ENCODE measurements at places on chromosomes 1 and 21. TPM values are rescaled to one million over a fixed set of nuclear protein-coding genes. Genes with fewer than 3 reads are reported as not detected.

DNA sequence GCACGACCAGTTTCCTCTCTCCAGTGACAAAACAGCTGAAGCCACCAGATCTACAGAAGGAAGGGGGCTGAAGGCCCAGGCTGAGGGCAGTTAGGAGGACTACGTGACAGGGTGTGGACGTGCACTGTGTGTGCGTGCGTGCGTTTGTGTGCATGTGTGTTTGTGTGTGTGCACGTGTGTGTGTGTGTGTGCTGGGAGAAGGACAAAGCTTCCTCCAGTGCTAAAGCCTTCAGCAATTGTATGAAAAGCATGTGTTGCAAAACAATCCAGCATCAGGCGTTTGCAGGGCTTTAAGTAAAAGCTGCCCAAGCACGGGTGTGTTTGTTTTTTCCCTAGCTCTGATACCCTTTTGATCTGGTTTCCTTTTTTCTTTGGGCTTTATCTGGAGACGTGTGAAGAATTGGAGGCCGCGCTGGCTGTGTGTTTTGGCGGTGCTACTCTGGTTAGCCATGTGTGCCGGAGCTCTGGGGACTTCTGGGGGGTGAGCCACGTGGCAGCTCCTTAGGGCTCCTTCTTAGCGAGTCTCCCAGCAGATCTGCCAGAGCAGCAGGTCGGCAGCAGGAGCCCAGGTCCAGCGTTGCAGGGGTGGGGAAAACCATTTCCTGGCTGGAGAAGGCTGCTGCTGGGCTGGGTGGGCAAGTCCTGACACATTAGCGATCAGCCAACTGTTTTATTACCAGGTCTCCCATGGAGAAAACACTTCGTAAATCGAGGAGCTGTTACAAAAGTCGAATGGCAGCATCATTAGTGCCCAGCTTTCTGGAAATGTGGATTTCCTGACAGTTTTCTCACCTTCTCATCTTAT is 73.4 kb downstream of the UCK2 start:
- no peak overlapping the region for H3K4me3 ChIP-seq
- DNase-seq, result no peak
- H3K27me3 ChIP-seq, result no peaks in the 10 kb centered on the region
- no peaks in the 10 kb centered on the region for H3K36me3 ChIP-seq
- no peaks in the 10 kb centered on the region for H3K4me1 ChIP-seq

- no peak overlapping the region for H3K4me3 ChIP-seq
- peaks cover 2% of the 10 kb centered on the region for H3K4me1 ChIP-seq
- no peaks in the 10 kb centered on the region for H3K36me3 ChIP-seq
- no peaks in the 10 kb centered on the region for H3K27me3 ChIP-seq
- no peak for DNase-seq
Measured at GRCh38 chr1:27318136-27318535, 3.8 kb upstream of the TMEM222 start.

DDOST gene
- total RNA-seq, result 236 TPM

DNA sequence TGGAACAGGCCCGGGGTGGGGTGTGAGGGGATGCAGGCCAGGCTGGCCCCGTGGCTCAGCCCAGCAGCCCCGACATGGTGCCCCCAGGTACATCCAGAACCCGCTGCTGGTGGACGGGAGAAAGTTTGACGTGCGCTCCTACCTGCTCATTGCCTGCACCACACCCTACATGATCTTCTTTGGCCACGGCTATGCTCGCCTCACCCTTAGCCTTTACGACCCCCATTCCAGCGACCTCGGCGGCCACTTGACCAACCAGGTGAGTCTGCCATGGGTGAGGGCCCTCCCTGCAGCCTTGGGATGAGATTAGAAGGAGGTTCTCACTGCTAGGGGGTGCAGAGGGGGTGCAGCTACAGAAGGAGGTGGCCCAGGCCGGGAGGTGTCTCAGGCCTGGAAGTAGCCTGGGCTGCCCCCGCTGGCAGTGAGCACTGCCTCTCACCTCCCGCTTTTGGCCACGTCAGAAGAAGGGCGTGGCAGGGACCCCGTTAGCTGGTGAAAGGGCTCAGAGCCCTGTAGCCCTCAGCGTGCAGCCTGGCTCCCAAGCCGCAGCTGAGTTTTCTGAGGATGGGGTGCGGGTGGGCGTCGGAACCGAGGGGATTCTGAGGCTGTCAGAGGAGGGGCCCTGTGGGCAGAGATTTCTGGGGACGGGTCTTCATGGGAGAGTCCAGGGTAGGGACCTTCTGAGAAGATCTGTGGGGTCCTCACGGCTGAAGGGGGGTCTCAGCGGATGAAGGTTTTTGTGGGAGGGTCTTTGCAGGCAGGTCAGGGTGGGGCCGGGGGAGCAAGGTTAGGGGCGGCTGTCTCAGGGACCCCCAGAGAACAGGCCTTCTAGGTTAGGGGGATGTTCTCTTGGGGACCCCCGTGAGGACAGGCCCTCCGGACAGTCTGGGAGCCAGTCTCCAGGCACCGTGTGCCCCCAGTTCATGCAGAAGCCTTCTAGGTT is 10.4 kb downstream of the TTLL10 start:
- H3K27me3 ChIP-seq, result no peaks in the 10 kb centered on the region
- DNase-seq, result no peak
- no peaks in the 10 kb centered on the region for H3K4me1 ChIP-seq
- no peak overlapping the region for H3K27ac ChIP-seq

TIE1 gene
- total RNA-seq, result 71.6 TPM

NPL gene
- total RNA-seq, result 9.9 TPM

GRCh38 chr1:97619706-97620105 is 301.1 kb downstream of the DPYD start:
- H3K4me1 ChIP-seq, result no peaks in the 10 kb centered on the region
- H3K36me3 ChIP-seq, result no peaks in the 10 kb centered on the region
- H3K4me3 ChIP-seq, result no peak overlapping the region
- H3K27me3 ChIP-seq, result no peaks in the 10 kb centered on the region
- H3K27ac ChIP-seq, result no peak overlapping the region
- no peak for DNase-seq

All from uterus (tissue), 4 donors.